ENCODE measurements at places on chromosomes 7 and 10.

DNA sequence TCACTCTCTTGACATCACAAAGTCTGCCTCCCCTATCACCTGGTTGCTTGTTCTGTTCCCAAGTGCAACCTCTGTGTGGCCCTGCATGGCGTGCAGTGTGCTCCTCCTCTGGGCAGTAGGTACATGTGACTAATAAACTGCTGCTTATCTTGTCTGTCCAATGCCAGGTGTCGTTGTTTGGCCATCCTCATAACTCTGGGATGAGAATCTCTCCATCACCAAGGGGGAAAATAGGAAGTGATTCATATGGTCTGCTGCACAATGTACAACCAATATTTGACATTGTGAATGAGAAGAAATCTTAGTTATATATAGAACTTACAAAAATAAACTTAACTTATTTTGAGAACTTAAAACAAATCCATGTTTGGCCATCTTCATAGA lies 135.2 kb downstream of the INHBA start:
- H3K36me3 ChIP-seq = no peaks in the 10 kb centered on the region
- H3K27ac ChIP-seq = no peak overlapping the region
- no peak overlapping the region for H3K4me3 ChIP-seq
- no peaks in the 10 kb centered on the region for H3K27me3 ChIP-seq
- DNase-seq = no peak
- H3K4me1 ChIP-seq = no peaks in the 10 kb centered on the region

DNA sequence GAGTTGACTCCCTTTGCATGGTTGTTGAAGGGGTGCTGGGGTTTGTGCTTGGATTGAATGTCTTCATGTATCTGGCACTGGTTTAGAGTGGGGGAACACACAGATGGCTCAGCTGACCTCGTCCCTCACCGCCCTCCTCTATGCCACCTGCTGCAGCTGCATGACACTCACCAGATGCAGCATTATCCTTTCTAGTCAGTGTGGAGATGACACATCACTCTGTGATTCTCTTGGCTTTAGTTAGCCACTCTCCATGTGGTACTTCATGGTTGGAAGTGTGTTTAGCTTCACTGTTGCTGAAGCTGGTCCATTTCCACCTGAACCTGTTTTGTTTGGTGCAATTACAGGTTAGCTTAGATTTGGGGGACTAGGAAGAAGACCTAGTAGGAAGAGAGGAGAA lies 56.3 kb upstream of the BMPER start:
- no peak overlapping the region for H3K4me3 ChIP-seq
- no peak for DNase-seq

DNA sequence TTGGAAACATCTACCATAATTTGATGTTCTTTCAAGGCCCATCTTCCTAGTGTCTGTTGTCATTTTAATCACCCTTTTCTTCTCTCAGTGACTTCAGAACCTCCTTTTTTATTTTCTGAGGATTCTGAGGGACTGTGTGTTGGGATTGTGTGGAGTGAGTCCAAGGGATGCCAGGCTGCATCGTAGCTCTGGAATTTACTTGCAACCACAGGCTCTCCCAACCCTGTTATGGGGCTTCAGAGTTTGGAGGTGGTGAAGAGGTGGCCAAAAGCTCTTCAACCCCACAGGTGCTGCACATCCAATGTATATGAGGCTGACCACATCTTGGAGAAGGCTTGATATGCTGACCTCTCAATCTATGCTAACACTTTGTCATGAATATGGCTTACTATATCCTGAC lies 79.5 kb upstream of the GPR141 start:
- H3K4me1 ChIP-seq = no peaks in the 10 kb centered on the region
- no peak overlapping the region for H3K27ac ChIP-seq
- no peak for DNase-seq
- no peak overlapping the region for H3K4me3 ChIP-seq

GRCh38 chr7:122965306-122965705 lies 30.2 kb downstream of the TAS2R16 start:
- no peak overlapping the region for H3K4me3 ChIP-seq
- H3K27ac ChIP-seq = no peak overlapping the region
- no peaks in the 10 kb centered on the region for H3K4me1 ChIP-seq
- no peaks in the 10 kb centered on the region for H3K27me3 ChIP-seq
- DNase-seq = no peak

DNA sequence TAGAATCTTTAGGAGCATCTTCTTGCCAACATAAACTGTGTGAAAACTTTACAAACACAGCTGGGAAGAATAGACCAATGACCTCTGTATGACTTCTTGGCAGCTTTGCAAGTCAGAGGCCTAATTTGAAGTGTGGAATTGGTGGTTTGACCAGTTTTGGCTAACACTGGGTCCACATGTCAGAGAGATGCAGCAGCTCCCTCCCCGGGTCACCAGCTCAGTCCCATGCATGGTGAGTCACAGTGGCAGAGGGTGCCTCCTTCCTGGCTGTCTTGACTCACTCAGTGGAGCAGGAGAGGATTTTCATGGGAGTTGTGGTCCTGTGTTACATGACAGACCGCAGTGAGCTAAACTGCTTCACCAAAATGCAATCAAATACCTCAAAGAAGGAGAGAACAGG lies 8.2 kb upstream of the STARD3NL start:
- H3K36me3 ChIP-seq = no peaks in the 10 kb centered on the region
- no peak overlapping the region for H3K27ac ChIP-seq
- H3K27me3 ChIP-seq = no peaks in the 10 kb centered on the region
- H3K4me1 ChIP-seq = no peaks in the 10 kb centered on the region

GRCh38 chr7:142351145-142351544 lies 93.3 kb upstream of the PRSS58 start:
- no peaks in the 10 kb centered on the region for H3K36me3 ChIP-seq
- no peak overlapping the region for H3K4me3 ChIP-seq
- H3K27me3 ChIP-seq = no peaks in the 10 kb centered on the region

DNA sequence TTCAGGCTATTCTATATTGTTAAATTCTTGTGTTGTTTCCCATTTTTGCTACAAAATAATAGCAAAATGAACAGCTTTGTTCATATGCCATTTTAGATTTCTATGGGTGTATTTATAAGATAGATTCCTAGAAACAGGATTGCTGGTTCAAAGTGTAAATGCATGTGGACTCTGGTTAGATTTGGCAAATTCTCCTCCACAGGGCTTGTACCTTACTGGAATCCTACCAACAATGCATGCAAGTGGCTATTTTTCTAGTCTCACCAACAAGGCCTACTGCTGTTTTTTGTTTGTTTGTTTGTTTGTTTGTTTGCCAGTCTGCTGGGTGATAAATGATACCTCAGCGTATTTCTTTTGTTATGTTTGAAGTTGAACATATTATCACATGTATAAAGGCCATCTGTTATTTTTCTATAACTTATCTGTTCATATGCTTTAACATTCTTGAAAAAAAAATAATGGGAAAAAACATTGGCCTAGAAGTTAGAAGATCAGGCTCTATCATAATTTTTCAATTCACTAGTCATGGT lies 87.1 kb upstream of the AHR start:
- no peaks in the 10 kb centered on the region for H3K36me3 ChIP-seq
- H3K27me3 ChIP-seq = no peaks in the 10 kb centered on the region
- no peak overlapping the region for H3K4me3 ChIP-seq
- no peak overlapping the region for H3K27ac ChIP-seq
- no peaks in the 10 kb centered on the region for H3K4me1 ChIP-seq

DNA sequence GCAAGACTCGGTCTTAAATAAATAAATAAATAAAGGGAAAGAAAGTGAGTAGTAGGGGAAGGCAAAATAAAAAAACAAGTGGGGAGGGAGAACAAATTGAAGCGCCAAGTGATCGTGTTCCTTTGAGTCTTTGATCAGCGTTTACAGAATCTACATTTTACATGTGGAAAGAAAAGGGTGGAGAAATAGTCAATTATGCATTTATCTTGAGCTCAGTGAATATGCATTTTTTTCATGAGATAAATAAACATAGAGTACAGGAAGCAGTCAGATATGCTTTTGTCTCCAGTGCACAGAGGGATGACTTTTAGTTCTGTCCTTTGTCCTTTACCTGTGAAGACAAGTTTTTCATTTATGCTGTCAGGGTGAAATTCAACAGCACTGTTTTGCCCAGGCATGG lies 6.1 kb upstream of the GUSB start:
- DNase-seq = no peak
- no peak overlapping the region for H3K27ac ChIP-seq
- H3K4me1 ChIP-seq = no peaks in the 10 kb centered on the region
- no peak overlapping the region for H3K4me3 ChIP-seq
- H3K36me3 ChIP-seq = no peaks in the 10 kb centered on the region

DNA sequence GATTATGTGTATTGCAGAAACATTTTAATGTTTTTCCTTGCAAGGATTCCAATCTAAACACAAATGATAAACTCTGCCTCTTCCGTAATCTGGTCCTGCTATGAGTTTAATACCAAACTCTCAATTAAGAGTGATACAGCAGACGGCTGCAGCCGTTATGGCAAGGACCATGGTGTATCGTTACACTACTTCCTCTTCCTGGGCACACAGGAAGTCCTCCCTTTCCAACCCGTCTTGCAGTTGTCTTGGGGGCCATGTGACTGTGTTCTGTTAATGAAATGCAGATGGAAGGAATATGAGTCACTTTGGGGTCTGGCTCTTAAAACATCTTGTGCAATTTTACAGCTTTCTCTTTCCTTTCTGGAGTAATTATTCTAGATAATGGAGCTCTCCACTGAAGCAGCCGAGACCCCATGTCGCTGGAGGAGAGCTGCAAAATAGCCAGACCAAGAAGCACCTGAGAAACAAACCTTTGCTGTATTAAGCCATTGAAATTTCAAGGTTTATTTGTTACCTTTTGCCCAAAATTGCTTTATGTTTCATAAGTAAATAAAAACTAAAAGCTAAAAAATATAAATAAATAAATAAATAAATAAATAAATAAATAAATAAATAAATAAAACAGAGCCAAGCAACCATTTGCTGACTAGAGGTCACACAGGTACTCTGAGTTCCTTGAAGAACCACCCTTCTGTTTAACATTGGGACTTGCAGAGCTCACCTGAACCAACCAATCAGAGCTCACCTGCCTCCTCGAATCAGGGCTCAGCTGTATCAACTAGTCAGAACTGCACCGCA lies 74.7 kb downstream of the FRMPD2 start:
- peaks cover 3% of the 10 kb centered on the region for H3K27me3 ChIP-seq
- no peaks in the 10 kb centered on the region for H3K4me1 ChIP-seq
- H3K4me3 ChIP-seq = no peak overlapping the region
- no peak for DNase-seq
- H3K27ac ChIP-seq = no peak overlapping the region

DNA sequence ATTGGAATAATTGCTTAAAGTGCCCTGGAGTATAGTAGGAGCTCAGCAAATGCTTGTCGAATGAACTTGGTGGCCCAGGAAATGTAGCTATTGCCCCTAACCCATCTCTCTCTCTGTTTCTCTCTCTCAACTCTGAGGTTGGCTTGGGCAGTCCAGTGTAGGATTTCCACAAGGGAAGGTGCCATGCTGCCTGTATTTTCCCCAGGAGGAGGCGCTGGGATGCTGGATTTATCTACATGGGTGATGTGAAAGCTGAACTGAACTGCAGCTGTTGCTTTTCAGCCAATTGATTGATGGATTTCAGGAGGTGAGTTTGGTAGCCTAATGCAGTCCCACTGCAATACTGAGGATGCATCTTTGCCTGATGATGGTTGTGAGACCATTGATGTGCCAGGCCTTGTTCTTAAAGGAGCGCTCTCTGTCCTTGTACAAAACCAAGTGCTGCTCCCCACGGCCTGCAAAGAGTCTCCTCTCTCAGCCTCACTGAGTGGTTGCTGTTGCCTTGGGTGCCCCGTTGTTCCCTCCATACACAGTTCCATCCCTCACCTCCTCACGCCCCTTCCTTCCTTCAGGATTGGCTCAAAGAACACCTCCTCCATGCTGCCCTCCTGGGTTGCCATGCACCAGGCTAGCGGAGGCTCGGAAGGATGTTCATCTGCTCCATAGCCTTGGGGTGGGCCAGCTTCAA lies 200.6 kb downstream of the GLRX3 start:
- no peaks in the 10 kb centered on the region for H3K4me1 ChIP-seq
- no peak for DNase-seq
- no peaks in the 10 kb centered on the region for H3K27me3 ChIP-seq
- no peaks in the 10 kb centered on the region for H3K36me3 ChIP-seq

DNA sequence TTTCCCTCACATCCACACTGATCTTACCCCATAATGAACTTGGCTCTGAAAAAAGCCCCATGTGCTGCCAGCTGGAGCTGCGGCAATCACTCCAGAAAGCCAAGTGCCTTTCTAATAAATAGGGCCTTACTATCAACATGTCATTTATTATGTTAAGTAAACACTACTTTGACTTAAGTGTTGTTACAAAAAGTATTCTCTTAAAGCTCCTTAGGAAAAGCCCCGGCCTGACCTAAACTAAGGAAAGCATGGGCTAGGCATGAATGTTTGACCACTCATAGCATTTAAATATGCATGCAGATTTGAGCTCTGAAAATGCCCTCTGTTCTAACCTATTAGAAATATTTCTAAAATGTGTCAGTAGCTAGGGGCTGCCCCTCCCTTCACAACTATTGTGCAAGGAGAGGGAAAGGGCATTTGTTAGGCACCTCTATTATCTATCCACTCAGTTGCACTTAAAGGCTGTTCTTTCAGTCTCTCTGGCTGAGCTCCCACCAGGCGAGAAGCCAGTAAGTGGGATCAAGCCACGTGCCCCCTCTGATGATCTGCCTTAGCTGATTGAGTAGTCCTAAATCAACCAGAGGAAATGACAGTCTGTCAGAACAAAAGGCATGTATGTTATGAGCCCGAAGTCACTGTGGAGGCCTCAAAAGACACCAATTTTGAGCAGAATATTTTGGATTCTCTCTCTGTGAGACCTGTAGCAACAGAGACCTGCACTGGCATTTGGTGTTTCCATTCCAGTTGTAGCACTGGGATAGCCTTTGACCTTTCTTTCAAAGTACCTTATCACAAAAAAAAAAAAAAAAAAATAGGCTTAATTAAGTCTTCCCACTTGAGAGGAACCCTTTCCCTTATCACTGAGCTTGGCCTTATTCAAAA lies 77.1 kb downstream of the ITGB8 start:
- no peaks in the 10 kb centered on the region for H3K36me3 ChIP-seq
- H3K4me3 ChIP-seq = no peak overlapping the region
- DNase-seq = no peak
- no peaks in the 10 kb centered on the region for H3K4me1 ChIP-seq
- H3K27me3 ChIP-seq = no peaks in the 10 kb centered on the region

GRCh38 chr7:91710881-91711280 lies 169.6 kb downstream of the MTERF1 start:
- no peaks in the 10 kb centered on the region for H3K4me1 ChIP-seq
- H3K36me3 ChIP-seq = no peaks in the 10 kb centered on the region
- DNase-seq = no peak
- no peak overlapping the region for H3K4me3 ChIP-seq
- no peak overlapping the region for H3K27ac ChIP-seq
- no peaks in the 10 kb centered on the region for H3K27me3 ChIP-seq

DNA sequence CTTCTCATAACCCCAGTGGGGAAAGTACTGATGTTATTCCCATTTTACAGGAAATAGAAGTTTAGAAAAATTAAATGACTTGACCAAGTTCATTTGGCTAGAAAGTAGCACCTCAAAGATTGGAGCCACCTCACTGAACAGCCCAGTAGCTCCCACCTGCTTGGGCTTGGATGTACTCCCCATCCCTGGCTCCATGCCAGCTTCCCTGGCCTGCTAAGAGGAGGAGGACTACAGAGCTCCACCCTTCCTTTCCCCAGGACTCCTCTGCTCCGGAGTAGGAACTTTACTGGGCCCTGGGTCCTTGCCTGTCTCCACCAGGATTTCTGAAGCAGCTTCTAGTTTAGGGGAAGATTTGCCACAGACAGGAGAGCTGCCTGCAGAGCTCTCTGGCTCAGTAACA lies 3.1 kb downstream of the HPS6 start:
- no peak overlapping the region for H3K27ac ChIP-seq
- DNase-seq = no peak
- peaks cover 19% of the 10 kb centered on the region for H3K36me3 ChIP-seq
- H3K4me3 ChIP-seq = no peak overlapping the region
- H3K4me1 ChIP-seq = peaks cover 41% of the 10 kb centered on the region
- no peaks in the 10 kb centered on the region for H3K27me3 ChIP-seq

GRCh38 chr10:119872610-119872859 lies at the start of gene MCMBP:
Gene MCMBP (minus strand): TSS chr10:119872843. CDS start chr10:119872584, 259 bp downstream.
- H3K27me3 ChIP-seq = no peaks in the 10 kb centered on the region
- no peaks in the 10 kb centered on the region for H3K36me3 ChIP-seq
- H3K4me1 ChIP-seq = peaks cover 40% of the 10 kb centered on the region
